Foreskin keratinocyte (primary cell): ENCODE measurements at places on chromosomes 4 and X. TPM values are rescaled to one million over a fixed set of nuclear protein-coding genes. Genes with fewer than 3 reads are reported as not detected.
A peak's percentile ranks its signal among the peaks of the same experiment; 100 is the strongest.

- peak; percentile 11 for DNase-seq
Observed at GRCh38 chrX:39427906-39428305, 626.6 kb downstream of the MID1IP1 start.

GRCh38 chr4:24646798-24647460 lies 62.6 kb upstream of the DHX15 start:
- DNase-seq: no peak

GRCh38 chr4:82842593-82842992 lies 44.0 kb upstream of the SCD5 start:
- DNase-seq: no peak

GRCh38 chrX:147739196-147739595 lies 172.5 kb upstream of the FMR1 start:
- no peak for DNase-seq

- DNase-seq: no peak
Observed at GRCh38 chr4:10123227-10124101, 6.9 kb upstream of the WDR1 start.

- peak; percentile 32 for DNase-seq
Observed at GRCh38 chr4:33696041-33696440, 2548.3 kb downstream of the ARAP2 start.

GRCh38 chr4:169167957-169168858 lies 102.5 kb downstream of the SH3RF1 start:
- no peak for DNase-seq

- DNase-seq: no peak
Observed at GRCh38 chr4:65600656-65601055, 69.6 kb downstream of the EPHA5 start.

DNA sequence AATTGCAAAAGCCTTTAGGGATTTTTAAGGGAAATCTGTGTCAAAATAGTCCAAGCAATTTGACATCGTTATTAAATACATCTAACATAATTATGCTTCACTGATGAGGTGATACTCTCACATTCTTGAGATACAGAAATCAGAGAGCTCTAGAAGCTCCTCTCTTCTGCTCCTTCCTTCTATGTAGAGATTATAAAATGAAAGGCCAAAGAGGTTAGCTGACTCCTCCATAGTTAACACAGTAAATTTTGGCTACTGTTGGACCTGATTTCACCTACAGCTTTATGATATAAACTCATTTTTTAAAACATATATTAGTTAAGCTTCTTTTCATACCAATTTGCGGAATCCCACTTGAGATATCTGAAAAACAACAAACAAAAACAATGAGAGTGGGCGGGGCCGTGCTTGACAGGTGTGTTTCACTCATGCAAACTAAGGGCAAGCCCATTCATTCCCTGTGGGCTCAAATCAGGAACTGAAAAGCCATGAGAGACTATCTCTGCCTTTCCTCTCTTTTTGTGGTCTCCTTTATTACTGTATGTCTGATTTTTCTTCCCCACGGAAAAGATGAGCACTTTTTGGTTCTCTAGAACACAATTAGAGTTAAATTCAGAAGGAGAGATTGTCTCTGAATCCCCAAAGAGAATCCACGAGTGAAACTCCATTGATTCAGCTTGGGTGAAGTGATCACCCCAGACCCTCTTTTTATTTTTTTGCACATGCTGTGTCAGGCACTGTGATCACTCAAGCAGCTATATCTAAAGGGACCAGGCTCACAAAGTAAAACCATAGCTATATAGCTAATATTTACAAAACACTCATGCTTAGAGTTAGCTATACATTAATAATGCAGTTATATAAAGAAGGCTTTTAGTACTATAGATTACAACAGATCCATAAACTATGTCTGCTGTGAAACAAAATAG lies 566.3 kb downstream of the IL15 start:
- no peak for DNase-seq

- DNase-seq: no peak
Observed at GRCh38 chr4:141037446-141037845, 95.8 kb downstream of the RNF150 start.

DNA sequence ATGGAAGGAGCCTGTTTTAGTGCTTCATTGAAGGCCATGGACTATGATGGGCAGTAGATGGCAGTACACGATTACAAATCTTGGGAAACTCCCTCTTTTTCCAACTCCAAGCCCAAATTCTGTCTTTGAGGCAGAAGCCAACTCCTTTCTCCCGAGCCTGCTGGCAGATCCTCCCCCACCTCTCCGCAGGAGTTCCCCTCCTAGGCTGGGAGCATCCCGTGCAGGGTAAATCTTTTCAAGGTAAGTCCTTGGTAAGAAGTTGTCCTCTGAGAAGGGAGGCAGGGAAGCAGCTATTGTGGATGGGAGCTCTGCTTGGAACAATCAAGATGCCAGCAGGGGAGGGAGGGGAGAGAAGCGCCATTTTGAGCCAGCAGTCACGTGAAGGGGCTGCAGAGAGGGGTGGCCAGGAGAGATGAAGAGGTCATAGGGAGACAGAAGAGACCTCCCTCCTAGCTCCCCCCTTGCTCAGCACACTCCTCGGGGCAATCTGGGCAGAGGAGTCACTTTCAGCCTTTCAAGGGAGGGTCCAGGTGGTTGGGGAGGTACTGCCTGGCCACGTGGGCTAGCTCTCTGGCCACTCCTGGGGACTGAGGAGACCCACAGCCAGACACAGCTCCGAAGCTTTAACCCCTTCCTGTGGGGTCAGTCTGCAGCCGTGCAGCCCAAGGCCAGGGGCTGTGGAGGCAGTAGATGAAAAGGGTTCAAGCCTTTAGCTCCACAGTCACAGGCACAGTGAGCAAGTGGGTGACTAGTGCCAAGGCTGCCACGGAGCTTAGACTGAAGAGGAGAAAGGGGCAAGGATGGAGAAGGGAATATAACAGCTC lies 9.6 kb downstream of the CC2D2A start:
- peak; percentile 84 for DNase-seq

GRCh38 chrX:19245711-19246269 lies 97.9 kb upstream of the PDHA1 start:
- no peak for DNase-seq

Gene GJB1
- total RNA-seq: not detected in 2 replicates

Gene GRIA2
- total RNA-seq: not detected in 2 replicates

Gene NHSL2
- 0.37 and 0.42 TPM in 2 replicates for total RNA-seq

Gene GRIA3
- total RNA-seq: not detected in 2 replicates

Gene SATL1
- total RNA-seq: not detected in 2 replicates

Gene PHEX
- total RNA-seq: 0.41 and 0.60 TPM in 2 replicates

Gene CSN1S1
- total RNA-seq: not detected in 2 replicates
